ENCODE measurements at places on chromosomes 11 and 22.

DNA sequence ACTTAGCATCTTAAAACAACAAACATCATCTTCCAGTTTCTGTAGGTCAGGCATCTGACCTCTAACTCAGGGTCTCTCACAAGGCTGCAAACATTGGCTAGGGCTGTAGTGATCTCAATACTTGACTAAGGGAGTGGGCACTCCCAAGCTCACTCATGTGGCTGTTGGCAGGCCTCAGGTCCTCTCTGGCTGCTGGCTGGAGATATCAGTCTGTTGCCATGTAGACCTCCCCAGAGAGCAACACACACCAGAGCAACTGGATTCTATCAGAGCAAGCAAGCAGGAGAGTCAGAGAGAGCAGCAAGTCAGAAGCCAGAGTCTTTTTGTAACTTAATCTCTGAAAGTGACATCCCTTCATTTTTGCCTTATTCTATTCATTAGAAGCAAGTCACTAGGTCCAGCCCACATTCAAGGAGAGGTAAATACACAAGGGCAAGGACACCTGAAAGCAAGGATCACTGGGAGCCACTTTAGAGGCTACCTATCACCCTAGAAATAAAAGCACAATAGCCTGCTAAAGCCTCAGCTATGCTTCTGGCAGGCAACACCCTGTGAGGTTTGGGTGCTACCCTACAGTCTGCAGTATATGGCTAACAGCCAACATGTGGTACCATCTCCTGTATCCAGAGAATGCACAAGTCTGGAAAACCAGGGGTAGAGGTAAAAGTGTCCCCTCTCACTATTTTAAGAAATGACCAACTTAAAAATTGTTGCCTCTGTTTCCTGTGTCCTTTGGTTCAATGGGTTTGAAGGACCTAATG is 33.5 kb upstream of the CD44 start:
- no peak for DNase-seq

DNA sequence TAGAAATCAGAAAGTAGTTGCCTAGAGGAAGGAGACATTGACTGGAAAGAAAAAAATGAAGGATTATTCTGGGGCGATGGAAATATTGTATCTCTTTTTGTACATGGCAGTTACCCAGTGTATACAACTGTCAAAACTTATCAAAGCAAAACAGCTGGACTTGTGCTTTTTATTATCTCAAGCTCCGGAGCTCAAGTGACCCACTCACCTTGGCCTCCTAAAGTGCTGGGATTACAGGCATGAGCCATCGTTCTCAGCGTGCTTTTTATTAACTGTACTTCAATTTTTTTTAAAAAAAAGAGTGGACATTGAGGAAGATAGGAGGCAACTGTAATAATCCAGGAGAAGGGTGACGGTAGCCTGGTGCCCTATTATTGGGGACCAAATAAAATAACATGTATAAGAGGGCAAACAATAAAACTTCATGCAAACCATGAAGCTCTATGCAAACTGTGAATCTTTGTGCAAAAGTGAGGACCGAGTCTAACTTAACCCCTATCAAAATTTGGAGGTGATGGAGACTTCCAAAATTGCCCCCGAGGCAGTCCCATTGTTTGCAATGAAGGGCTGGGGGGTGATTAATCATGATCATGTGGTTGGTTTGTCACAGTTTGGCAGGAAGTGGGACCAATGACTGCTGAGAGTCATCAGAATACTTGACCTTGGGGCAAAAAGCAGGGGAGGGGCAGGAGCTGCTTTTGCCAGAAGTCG is 23.5 kb downstream of the FZD4 start:
- DNase-seq: no peak

DNA sequence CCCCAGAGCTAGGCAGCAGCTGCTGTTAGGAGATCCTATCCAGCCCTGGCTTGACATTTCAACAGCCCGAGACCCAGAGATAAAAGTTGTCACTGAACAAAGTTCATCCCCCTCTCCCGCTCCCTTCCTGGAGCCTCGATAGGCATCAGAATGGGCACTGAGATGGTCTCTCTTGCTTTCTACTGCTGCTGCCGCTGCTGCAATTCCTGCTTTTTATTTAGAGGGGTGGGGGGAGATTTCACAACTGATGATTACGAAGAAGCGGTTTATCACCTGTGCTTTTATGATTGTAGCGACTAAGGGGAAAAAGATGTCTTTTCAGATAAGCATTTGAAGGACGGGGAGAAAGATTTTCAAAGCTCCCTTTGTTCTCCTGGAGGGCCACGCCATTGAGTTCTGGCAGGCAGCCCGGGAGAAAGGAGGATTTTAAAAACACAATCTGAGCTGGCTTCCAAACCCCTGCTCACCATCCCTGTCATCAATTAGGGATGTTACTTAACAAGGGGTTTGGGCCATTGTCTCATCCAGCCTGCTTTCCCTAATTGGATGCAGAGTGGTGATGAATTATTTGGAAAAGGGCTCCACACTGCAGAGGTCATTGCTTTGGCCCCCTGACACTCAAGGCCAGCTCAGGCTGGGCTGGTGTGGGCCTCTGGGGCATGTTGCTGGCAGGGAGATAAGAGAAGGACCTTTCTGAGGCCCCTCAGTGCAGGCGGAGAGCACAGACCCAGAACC is 344.7 kb downstream of the BUD13 start:
- DNase-seq: no peak

DNA sequence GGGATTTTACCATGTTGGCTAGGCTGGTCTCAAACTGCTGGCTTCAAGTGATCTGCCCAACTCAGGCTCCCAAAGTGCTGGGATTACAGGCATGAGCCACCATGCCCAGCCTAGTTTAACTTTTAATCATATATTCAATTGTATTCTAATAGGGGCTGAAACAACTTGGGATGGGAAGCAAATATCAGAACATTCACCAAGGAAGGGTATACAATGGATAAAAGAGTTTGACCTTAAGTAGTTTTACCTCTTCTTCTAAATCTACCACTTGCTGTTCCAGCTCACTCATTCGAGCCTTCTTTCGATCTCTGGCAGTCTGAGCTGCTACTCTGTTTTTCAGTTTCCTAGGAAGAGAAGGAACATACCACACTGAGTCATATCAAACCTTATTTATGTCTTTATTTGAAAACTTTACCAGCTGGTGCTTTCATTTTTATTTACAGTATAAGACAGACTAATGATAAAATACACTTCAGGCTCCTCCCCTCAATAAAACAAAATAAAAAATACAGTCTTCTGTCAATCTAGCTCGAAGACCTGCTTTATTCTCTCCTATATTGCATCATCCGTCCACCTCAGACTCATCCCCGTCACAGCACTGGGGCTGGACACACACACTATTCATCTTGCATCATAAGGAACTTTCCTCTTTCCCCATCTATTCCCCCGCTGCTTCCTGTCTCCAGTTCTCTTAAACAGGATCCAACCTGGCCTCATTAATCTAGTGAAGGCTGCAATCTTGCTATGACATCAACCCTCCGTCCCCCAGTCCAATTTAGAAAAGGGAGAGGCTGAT is 1.4 kb downstream of the XBP1 start:
- DNase-seq: no peak
